ENCODE measurements at places on chromosomes 12 and 14.

DNA sequence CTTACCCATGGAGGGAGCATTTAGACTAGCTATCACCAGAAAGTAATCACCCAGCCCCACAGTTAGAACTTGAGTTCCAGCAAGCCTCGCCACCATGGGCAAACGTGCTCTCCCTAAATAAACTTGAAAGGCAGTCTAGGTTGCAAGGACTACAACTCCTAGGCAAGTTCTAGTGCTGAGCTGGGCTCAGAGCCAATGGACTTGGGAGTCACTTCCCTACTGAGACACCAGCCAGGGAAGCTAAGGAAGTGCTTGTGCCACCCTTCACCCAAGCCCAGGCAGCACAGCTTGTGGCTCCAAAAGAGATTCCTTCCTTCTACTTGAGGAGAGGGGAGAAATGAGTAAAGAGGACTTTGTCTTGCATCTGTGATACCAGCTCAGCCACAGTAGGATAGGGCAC lies 57.9 kb downstream of the SLCO1A2 start:
- no peak for DNase-seq

- DNase-seq, result no peak
These were observed 54.3 kb downstream of the PTPN11 start for GRCh38 chr12:112473056-112473455.

DNA sequence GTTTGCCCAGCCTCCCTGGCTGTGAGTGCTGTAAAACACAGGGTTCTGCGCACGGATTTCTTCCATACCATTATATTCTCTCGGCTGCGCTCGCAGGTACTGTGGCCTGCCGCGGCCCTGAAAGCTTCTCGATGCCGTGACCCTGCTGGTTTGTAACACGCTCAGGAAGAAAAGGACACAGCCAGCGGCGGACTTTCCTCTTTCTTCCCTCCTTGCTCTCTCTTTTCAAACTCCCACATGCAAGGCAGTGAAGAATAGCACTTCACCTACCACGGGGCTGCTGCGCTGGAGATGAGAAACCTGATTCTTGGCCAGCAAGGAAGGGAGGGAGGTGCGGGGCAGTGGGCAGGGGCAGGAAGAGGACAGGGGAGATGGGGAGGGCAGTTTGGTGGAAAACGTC lies 130.2 kb downstream of the RBM19 start:
- no peak for DNase-seq

DNA sequence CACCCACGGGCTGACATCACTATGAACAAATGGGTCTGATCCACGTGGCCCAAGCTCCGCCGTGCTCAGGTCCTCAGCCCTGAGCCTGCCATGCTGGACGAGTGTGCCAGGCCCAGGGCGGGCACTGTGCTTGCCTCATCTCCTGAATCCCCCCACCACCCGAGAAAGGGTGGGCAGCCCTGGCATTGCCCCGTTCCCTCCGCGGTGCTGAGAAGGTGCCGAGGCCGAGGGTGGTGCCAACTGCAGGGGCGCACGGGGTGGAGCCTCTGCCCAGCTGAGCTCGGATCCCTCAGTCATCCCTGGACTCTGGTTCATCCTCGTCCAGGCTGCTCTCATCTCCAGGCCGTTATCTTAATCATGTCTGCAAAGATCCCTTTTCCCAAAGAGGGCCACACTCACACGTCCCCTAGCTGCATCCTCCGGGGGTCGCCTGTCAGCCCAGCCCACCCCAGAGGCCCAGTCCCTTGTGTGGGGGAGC lies 60.6 kb downstream of the NOC4L start:
- no peak for DNase-seq

GRCh38 chr12:85369365-85370154 lies 89.5 kb downstream of the ALX1 start:
- DNase-seq, result no peak

GRCh38 chr12:117208206-117208605 lies 17.9 kb upstream of the FBXO21 start:
- no peak for DNase-seq

DNA sequence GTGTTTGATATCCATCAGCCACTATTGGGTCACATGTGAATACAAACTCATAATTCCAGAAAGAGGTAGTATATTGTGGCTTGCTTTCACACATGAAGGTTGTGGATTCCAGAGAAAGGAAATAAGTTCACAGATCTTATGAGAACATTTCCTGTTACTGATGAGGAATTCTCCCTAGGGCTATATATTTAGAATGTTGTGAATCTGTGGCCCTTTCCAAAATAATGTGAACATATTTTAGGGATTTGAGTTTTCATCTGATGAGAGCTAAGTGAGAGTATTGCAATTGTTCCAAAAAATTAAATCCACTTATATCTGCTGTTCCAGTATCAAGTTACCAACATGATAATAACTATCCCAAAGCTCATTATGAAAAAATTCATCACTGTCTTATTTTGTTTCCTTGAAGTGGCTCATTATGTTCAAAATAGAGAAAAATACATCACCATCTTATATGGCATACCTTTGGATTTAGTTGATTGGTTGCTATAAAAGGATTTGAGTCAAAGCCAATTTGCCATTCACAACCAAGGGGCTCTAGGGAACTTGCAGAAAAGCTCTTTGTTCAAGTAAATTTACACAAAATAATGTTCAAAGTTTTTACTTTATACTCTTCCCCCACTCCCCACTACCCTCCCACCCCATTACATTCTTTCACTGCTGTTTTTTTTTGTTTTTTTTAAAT lies 76.3 kb downstream of the MYRFL start:
- no peak for DNase-seq

- DNase-seq, result no peak
These were observed 1.8 kb downstream of the PSME1 start for GRCh38 chr14:24137529-24138395.

GRCh38 chr12:2627076-2627834 lies 167.5 kb upstream of the FKBP4 start:
- no peak for DNase-seq

DNA sequence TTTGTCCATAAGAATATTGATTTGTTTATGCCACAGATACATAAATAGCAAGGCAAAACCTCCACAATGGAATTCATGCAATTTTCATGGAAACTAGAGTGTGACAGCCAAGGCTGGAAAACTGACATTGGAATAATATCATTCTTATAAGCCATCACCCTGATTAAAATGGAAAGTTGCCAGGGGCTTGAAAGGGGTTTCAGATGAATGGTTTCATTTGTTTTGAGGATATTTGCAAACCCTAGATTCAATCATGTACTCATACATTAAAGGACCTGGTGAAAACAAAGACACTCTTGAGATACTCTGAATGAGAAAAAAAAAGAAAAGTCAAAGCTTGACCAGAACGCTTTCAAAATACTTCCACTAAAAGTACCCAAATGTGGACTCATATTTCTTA lies 205.7 kb downstream of the DIO2 start:
- DNase-seq, result no peak

GRCh38 chr14:88380405-88380804 lies 5.1 kb upstream of the SPATA7 start:
- DNase-seq, result no peak

DNA sequence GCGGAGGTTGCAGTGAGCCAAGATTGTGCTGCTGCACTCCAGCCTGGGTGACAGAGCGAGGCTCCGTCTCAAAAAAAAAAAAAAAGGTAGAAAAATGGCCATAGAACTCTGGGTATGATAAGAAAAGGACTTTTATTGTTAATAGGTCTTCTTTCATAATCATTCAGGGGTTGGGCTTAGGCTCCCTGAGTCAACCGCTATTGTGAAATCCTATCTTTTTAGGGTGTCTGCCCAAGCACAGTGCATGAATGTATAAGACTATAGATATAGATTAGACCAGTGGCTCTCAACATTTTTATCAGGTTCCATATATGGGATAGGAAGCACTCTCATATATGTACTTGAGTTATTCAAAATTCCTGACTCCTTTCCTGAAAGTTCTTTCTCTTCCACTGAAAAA lies 48.7 kb upstream of the USP15 start:
- no peak for DNase-seq

DNA sequence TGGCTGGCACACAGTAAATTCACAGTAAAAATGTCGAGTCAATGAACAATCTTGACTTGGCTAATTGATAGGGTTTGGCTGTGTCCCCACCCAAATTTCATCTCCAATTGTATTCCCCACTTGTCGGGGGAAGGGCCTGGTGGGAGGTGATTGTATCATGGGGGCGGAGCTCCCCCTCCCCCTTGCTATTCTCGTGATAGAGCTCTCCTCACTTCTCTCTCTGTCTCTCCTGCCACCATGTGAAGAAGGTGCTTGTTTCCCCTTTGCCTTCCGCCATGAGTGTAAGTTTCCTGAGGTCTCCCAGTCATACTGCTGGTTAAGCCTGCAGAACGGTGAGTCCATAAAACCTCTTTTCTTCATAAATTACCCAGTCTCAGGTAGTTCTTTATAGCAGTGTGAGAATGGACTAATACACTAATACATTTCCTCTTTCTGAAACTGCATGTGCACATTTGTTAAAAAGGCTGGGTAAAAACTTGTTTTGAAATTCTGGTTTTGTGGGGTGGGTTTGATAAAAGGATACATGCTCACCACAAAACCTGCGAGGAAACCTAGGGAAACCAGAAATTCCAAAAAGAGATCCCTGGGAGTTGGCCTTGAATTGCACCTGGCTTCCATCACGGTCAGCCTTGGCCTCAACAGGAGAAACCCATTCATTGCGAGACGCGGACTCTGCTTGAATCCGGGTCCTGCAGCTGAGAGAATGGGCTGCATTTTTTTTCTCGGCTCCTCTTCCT lies 16.2 kb upstream of the MYL2 start:
- DNase-seq, result peak; percentile 53

DNA sequence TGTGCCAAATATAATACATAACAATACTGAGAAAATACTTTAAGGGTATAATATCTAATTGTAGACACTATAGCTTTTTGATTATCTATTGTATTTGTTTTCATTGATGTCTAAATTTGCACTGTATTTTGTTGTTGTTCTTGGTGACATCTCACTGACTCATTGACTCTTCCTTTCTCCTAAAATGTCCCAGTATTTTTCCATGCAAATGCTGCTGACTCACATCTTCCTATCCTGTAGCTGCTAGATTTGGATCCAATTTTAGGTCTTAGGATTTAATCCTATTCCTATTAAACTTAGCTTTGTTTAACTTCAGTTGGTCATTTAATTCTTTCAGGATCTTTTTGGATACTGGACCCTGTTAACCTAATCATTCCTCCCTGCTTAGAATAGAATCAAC lies 148.5 kb downstream of the TMTC2 start:
- DNase-seq, result no peak

DNA sequence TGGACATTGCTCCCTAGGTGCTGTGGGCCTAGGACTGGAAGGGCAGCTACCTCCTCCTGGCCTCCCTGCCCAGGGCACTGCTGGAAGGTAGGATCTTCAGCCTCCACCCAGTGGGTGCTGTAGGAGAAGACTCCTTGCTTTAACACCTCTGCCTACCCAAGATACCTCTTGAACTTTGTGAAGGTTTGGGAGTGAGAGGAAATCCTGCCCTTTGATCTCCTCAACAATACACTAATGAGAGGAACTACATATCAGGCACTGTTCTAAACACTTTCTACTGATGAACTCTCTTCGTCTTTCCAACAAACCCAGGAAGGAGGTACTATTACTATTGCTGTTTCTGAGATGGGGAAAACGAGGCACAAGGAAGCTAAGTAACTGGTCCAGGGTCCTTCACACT lies 66.9 kb downstream of the PLEKHG3 start:
- no peak for DNase-seq

GRCh38 chr14:50658203-50658602 lies 9.9 kb downstream of the SAV1 start:
- no peak for DNase-seq

DNA sequence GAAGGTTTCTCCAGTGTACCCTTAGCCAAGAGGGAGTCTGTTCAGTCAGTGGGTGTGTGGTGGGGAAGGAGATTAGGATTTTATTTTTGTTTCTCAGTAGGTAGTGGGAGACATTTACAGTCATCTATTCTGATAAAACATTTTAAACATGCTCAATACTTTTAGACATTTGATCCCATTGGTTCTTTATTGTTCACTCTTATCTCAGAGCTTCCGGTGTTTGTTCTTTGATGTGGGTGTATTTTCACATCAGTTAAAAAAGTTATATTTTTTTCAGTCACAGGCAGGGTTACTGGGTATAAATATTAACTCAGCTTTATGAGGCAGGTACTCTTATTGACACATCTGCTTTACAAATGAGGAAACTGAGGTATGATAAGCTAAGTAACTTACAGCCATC lies 43.3 kb upstream of the LRRK2 start:
- DNase-seq, result no peak

DNA sequence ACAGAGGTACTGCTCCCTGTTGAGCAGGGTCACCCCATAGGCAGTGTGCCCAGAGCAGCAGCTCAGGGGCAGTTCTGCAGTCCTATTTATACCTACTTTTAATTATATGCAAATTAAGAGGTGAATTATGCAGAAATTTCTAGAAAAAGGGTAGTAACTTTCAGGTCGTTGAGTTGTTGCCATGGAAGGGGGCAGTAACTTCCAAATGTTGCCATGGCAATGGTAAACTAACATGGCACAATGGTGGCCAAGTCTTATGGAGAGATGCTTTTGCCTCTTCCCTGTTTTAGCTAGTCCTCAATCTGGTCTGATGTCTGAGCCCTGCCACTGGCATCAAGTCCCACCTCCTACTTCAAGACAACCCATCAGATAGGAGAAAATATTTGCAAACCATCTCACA lies 30.4 kb upstream of the P2RX7 start:
- no peak for DNase-seq

GRCh38 chr12:96361074-96361473 lies 39.2 kb downstream of the CDK17 start:
- no peak for DNase-seq

DNA sequence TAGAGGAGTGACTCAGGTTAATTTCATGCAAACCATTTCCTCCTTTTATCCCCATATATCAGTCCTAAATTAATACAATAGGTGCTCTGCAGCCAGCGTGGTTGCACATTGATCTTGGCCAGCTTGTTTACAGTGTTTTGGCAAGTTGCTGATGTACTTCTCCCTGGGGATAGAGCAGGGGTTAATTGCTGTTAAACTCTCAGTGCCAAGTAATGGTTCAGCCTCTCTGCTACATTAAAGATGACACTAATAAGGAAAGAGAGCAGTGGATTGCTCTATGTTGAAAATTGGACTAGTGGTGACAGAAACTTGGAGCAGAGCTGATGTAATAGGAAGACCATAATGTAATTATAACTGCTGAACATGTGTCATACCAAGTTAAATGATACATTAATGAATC lies 717.5 kb downstream of the RERGL start:
- no peak for DNase-seq

- no peak for DNase-seq
These were observed 9.0 kb upstream of the CCER1 start for GRCh38 chr12:90963946-90964345.

DNA sequence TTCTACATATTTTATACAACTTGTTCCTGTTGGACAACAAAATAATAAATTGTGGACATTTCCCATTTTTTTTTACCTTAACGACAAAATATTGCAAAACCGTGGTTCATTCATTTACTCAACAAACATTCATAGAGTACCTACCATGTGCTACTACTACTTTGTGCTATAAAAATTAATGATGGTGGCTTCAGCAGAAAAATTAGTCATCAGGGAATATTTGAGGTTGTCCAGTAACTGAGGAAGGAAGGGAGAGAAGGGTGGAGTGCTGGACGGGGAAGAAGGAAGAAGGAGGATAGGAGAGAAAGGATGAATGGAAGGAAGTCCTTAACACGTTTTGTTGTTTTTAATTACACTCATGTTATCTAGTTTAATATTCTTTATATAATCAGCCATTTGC lies 53.7 kb downstream of the PPFIBP1 start:
- no peak for DNase-seq
